Fibroblast of skin of left quadriceps (primary cell): ENCODE measurements at places on chromosomes 16 and 17.

DNA sequence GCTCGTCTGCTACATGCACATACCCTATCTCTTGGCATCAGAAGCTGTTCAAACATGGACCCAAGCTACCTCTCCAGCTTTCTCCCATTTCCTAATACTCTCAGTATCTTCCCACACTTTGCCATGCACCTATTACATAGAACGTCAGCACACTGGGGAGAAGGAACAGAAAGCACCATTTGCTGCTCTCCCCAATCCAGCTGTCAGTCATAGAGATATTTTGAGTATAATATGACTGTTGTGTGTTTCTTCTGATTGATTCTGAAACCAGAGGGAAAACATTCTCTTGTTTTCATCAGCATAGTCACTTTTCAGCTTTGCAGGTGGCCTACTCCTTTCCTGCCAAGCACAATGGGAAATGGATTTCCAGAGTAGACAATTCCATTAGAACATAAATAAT, 107.1 kb downstream of the ADAMTS18 start:
- no peak for DNase-seq

GRCh38 chr17:17506893-17507464, 10.8 kb upstream of the RASD1 start:
- no peak for DNase-seq

GRCh38 chr16:1615761-1616160, 3.6 kb downstream of the CRAMP1 start:
- peak; percentile 31 for DNase-seq

GRCh38 chr16:74902161-74902560, 82.8 kb downstream of the WDR59 start:
- DNase-seq: no peak

GRCh38 chr17:47702391-47702995, 8.5 kb downstream of the TBKBP1 start:
- DNase-seq: no peak

DNA sequence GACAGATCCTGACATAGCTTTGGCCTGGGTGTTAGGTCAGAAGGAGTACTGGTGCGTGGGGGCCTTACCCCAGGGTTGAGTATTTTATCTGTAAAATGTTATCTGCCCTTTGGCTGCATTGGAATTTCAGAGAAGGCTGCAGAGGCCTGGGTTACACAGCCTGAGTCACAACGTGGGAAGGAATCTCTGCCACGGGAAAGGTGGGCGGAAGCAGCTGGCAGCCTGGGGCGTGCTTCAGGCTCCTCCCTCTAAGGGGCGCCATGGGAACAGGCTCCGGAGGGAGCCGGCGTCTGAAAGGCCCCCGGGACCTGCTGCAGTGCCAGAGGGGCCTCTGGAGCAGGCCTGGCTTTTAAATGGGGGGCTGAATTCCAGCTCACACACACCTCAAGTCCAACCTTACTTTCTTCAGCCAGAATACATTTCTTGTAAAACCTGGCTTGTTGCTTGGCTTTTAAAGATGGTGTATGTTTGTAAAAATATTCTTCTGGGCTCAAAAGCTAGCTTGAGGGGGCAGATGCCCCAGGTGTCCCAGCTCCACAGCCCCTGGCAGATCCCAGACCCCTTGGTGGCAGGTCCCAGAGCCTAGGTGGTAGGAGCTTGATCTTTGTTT, 142.2 kb downstream of the RAB11FIP4 start:
- DNase-seq: no peak

DNA sequence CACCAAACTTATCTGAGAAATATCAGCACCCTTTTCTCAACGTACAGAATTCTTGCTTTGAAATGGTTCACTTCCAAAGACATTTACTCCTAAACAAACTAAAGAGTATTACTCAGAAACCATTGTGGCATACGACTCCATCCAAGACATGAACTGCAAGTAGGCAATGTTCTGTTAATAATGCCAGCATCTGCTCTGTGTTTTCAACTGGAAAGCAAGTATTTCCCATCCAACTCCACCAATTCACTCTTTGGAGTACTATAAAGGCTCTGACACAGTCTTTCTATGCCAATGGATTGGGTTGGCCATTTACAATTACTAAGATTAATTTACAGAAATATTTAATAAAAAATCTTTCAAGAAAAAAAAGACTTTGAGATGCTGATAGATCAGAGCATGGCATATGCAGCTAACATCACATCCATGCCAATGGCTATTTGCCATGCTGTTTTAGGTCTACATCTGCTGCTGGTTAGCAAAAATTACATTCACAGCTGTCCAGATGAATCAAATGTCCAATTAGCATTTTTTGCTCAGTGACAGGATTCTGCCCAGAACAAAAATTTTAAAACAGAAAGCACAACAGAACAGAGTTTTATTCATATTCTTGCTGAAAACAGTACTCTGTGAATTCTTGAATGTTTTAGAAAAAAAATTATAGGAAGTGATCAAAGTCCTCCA, 65.9 kb upstream of the HLF start:
- no peak for DNase-seq

GRCh38 chr17:51142597-51142996, 10.8 kb upstream of the NME1 start:
- DNase-seq: no peak

- DNase-seq: peak; percentile 44
These were observed 22.4 kb downstream of the LSM12 start for GRCh38 chr17:44044071-44044470.

GRCh38 chr17:73705594-73705993, 61.3 kb upstream of the SDK2 start:
- DNase-seq: peak; percentile 57

DNA sequence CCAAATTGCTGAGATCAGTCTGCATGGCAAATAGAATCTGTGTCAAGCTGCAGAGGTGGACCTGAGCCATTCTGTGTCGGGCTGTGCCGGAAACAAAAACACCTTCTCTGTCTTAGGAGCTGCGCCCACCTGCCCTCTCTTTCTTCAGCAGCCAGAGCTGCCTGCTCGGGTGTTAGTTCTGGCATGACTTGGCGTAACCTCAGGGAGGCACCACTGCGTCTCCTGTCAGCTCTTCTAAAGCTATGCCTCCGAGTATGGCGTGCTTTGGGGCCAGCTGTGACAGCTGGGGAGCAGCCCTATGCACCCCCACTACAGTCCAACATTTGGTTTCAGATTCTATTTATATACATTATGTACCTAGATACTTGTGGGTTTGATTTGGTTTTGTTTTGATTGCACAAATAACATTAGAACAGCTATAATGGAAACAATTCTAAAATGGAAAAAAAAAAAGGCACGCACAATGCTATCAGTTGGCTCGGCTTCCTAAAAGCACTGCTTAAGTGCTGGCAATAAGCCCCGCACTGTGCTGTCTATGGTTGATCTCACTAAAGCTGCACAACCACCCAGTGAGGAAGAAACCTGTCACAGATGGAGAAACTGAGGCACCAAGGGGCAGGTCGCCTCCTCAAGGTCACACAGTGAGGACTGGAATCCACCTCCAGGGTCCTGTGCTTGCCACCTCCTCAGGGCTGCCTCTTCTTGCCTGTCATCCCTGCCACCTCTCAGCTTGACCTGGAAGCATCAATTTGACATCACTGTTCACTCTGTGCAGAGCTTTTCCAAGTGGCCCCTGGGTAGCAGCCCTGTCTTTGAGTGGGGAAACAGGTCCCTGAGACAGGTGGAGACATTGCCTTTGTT, 18.7 kb upstream of the ADGRG1 start:
- no peak for DNase-seq
